ENCODE measurements at places on chromosomes 7 and 10.

GRCh38 chr7:1758028-1758858, 88.2 kb downstream of the ELFN1 start:
- peak; percentile 75 for DNase-seq

DNA sequence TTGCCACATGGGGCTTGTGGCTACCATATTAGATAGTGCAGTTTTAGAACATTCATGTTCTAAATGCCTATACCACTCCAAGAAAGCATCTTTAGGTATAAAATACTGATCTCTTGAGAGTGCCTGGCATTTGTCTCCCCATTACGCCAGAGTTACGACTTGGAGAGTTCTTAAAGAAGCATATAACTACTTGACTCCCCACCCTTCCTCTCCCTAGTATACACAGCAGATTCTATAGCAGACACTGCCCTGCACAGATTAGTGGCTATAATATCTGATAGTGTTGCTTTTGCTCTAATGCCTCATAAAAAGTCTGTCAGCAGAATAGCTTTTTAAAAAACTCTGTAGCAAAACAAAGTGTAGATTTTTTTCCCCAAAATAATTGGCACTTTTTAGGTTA, 90.8 kb downstream of the ZMYND11 start:
- no peak for DNase-seq

DNA sequence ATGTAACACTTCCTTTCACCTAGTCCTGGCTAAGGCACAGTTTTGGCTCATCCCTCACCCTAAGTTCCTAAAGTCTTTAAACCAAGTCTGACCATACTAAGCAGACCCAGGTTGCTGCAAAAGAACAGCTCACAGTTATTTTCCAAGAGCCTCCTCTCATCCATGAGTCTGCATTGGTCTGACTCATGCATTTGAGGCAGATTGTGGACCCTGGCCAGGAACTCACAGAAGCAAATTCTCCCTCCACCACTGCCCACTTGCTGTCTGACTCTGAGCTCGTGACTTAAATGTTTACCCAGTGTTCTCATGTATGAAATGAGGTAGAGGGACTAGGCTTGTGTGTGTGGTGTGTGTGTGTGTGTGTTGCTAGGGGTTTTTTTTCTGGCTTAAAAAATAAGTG, 1272.8 kb downstream of the TYW1 start:
- peak; percentile 30 for DNase-seq

- DNase-seq: peak; percentile 61
Observed at GRCh38 chr7:100825751-100826513, 1.4 kb downstream of the EPHB4 start.

DNA sequence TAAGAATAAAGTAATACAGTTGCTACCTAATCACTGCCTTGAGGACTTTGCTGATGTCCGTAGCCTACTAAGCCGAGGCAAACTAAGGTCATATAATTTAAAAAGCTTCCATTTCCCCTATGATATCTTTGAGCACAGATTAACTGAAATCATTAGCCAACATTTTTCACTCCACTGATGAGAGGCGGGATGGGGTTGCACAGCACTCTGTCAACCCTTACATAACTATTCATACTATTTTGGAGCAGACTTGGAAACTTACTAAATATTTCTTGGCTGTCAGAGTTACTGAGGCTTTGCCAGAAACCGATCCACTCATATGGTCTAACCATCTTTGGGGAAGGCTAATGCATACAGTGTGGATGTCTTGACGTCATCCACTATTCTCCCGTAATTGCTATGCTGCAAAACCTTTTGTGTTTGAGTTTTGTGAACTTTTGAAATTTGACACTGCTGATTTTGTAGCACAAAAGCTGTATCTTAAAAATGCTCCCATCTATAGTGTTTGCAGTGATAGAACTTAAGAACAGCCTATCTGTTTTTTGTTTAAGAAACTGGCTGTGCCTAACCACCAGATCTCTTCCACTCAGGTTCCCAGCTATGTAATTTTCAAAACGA, 248.7 kb downstream of the TSPAN12 start:
- DNase-seq: no peak

GRCh38 chr10:79445977-79446757, 743 bp upstream of the ZCCHC24 start:
- DNase-seq: peak; percentile 41

DNA sequence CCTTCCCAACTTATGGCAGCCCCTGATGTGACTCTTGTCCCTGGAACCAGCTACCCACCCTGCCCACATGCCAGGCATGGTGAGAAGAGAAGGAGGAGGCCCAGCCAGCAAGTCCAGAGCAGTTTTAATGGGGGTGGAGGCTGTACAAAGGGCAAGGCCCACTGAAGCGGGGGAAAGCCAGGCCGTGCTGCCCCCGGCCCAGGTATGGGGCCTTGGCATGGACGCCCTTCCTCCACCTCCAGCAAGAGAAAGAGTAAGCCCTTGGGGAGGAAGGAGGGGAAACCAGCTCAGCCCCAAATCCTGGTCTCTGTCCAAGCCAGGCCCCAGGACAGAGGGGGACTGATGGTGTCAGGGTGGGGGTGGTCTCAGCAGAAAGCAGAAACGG, 7.0 kb downstream of the NFKB2 start:
- no peak for DNase-seq

DNA sequence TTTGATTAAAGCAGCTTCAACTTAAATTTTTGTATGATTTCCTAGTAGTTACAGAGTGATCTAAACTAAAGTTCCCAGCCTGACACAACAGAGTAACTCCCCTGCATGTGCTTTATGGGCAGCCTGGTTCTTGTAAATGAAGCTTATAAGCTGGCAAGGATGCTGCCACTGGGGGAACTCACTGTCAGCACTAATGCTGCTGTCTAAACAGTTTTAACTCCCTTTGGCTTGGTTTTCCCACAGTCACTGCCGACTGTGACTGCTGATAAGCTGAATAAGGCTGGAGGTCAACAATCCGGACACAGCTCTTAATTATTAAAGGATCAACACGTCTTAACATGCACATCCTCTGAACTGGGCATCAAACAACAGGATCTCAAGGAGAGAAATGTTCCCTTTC, 130.1 kb downstream of the OTUD1 start:
- DNase-seq: no peak

DNA sequence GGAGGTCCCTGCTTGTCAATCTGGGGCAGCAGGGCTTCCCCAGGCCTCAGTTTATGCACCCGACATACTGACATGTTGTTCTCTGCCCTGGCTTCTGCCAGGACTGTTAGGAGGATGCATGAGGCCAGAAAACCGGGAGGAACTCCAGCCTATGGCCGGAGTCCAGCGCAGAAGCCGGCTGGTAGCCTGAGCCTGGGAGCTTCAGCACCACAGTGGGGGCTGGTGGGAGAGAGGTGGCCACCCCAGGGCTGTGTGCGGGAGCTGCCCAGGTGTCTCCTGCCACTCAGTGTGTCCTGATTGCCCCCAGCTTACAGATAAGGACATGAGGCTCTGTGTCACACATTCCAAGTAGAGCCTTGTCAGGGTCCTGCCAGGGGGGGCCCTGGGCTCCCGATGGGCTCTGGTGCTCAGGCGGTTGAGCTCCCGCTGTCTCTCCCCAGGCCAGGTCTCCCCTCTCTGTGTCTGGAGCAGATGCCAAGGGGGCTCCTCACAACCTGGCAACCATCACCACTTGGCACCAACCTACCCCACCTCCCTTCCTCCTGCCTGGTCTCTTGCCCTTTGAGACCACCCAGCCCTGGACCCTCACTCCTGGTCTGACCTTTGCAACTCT, 32.3 kb downstream of the PPIF start:
- DNase-seq: no peak

DNA sequence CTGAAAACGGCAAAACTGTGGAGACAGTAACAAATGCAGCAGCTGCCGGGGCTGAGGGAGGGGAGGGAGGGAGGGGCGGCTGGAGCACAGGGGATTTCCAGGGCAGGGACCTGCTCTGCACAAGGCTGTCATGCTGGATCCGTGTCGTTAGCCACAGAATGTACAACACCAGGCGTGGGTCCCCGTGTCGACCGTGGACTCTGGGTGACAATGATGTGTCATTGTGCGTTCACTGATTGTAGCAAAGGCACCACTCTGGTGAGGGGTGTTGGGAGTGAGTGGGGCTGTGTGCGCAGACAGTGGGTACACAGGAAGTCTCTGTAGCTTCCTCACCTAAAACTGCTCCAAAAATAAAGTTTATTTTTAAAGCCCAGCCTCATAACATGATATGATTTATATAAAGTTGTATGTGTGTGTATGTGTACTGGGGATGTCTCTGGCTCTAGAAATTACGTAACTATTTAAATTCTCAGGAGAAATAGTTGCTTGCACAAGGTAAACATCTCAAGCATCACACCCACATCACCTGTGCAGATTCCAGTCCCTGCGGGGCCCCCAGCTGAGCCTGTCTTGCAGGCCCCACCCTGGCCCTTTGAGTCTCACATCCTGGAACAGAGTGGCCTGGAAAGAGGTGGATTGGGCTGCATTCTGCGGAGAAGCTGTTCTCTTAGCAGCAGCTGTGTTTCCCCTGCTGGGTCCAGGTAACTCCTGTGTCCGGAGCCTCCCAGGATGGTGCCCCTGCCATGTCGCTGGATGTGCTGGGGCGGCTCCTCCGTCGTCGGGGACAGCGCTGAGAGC, 135.7 kb downstream of the DYNC2I1 start:
- DNase-seq: no peak

- DNase-seq: no peak
Observed at GRCh38 chr10:132107186-132107948, 41.6 kb downstream of the JAKMIP3 start.

GRCh38 chr7:68313806-68314205, 1284.5 kb upstream of the AUTS2 start:
- no peak for DNase-seq

DNA sequence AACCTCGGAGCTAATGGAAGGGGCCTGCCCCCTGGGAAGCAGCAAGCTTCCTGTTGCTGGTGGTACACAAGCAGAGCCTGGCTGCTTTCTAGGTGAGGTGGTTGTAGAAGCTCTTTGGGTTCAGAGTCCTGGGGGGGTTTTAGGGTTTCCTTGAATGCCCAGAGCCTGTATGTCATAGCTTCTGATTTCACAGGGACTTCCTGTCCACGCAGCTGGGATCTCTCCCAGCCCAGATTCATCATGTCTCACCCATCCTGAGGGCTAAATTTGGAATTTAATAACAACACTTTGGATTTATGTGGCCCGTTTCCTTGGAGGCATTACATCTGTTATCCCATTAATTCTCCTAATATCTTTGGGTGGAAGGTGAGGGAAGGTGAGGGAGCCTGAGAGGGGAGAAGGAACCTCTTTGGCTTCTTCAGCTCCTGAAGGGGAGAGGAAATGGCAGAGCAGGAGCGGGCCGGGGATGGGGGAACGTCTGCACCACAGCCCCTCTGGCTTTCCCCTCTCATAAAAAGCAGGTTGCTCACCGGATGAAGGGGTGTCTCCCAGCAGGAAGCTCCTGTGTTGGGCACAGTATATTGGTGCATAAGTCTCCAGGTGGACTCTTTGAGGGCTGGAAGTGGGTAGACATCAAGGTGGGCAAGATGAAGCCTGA, 19.7 kb downstream of the RPS24 start:
- no peak for DNase-seq

GRCh38 chr10:47404446-47404845, 20.4 kb upstream of the ZNF488 start:
- DNase-seq: no peak

DNA sequence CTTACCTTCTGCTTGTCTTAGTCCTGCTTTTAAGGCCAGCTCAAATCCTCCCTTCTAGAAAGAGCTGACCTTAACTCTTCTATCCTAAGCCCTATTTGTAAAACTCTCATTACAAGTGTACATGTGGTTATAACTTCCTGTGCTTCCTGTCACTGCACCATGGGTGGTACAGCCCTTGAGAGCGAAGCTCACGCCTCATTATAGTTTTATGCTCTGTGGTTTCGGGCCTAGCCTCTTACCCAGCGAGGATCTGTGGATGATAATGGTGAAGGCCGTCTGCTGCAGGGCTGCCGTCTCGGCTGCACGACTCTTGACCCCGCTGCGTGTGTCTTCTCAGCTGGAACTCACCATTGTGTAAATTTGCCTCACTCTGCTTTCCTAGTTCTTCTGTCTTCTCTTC, 74.6 kb downstream of the CUL1 start:
- no peak for DNase-seq

GRCh38 chr7:44881066-44881600, 4.2 kb downstream of the PURB start:
- no peak for DNase-seq

GRCh38 chr7:1576521-1577253, 6.9 kb upstream of the PSMG3 start:
- no peak for DNase-seq

Measured in HTR-8/SVneo (cell line).